Smooth muscle cell of the pulmonary artery (primary cell): ENCODE measurements at places on chromosomes 6 and 20. TPM values are rescaled to one million over a fixed set of nuclear protein-coding genes. Genes with fewer than 3 reads are reported as not detected.

The NUS1 gene
- 22.9 and 30.0 TPM in 2 replicates for total RNA-seq

The IRF4 gene
- under 0.01 TPM in 1 of 2 replicates, not detected in the other for total RNA-seq

The HCRTR2 gene
- total RNA-seq: not detected in 2 replicates

The MED23 gene
- total RNA-seq: 28.2 and 35.6 TPM in 2 replicates

The NOP56 gene
- 80.0 and 122 TPM in 2 replicates for total RNA-seq

The XKR7 gene
- under 0.01 TPM in 1 of 2 replicates, not detected in the other for total RNA-seq

The CALHM6 gene
- 1.5 and 1.9 TPM in 2 replicates for total RNA-seq

The OR2H1 gene
- total RNA-seq: not detected in 2 replicates

The SLC26A8 gene
- under 0.01 and 0.07 TPM in 2 replicates for total RNA-seq

The FAM83C gene
- total RNA-seq: not detected in 2 replicates

The FRS3 gene
- 1.8 and 2.8 TPM in 2 replicates for total RNA-seq

The HIVEP1 gene
- total RNA-seq: 19.5 and 24.3 TPM in 2 replicates

The ESF1 gene
- 9.8 and 10.7 TPM in 2 replicates for total RNA-seq

The PPP1R3G gene
- total RNA-seq: 3.0 TPM in 2 replicates

The RCAN2 gene
- 0.30 and 2.3 TPM in 2 replicates for total RNA-seq

The CST4 gene
- 0.33 and 0.50 TPM in 2 replicates for total RNA-seq

The GSTA1 gene
- 0.26 TPM in 1 of 2 replicates, not detected in the other for total RNA-seq

The GPLD1 gene
- 0.33 and 0.46 TPM in 2 replicates for total RNA-seq

The CEP85L gene
- total RNA-seq: 17.0 and 17.2 TPM in 2 replicates

The B3GAT2 gene
- total RNA-seq: not detected in 2 replicates

The ULBP2 gene
- 4.9 and 14.9 TPM in 2 replicates for total RNA-seq

The TPBG gene
- 69.5 and 138 TPM in 2 replicates for total RNA-seq

The SYNGAP1 gene
- 10.5 and 16.1 TPM in 2 replicates for total RNA-seq

The ADISSP gene
- 17.5 and 32.5 TPM in 2 replicates for total RNA-seq

The HLA-DOA gene
- 2.1 TPM in 1 of 2 replicates, not detected in the other for total RNA-seq

The SIRPD gene
- not detected in 2 replicates for total RNA-seq

The AVP gene
- total RNA-seq: not detected in 2 replicates

The PRR18 gene
- not detected in 2 replicates for total RNA-seq

The HTR1B gene
- total RNA-seq: 0.17 and 0.72 TPM in 2 replicates

The CDSN gene
- not detected in 2 replicates for total RNA-seq

The SIRPB2 gene
- total RNA-seq: 0.33 TPM in 1 of 2 replicates, not detected in the other

The NOX3 gene
- total RNA-seq: not detected in 2 replicates

The AGPAT4 gene
- 8.5 and 9.0 TPM in 2 replicates for total RNA-seq

The SUMO4 gene
- 1.2 and 1.7 TPM in 2 replicates for total RNA-seq

The MUCL3 gene
- not detected in 2 replicates for total RNA-seq

The NSFL1C gene
- total RNA-seq: 24.7 and 32.6 TPM in 2 replicates

The SGK2 gene
- total RNA-seq: 0.73 and 0.85 TPM in 2 replicates

The SEL1L2 gene
- total RNA-seq: not detected in 2 replicates

The PGC gene
- total RNA-seq: not detected in 2 replicates

The C6orf15 gene
- not detected in 2 replicates for total RNA-seq

The GCNT2 gene
- 2.0 and 11.5 TPM in 2 replicates for total RNA-seq

The PTGIS gene
- total RNA-seq: 121 and 154 TPM in 2 replicates

The SCRT2 gene
- not detected in 2 replicates for total RNA-seq

The WFDC10B gene
- total RNA-seq: 0.26 TPM in 1 of 2 replicates, not detected in the other

The DDR1 gene
- total RNA-seq: 48.4 and 81.1 TPM in 2 replicates

The SLC32A1 gene
- not detected in 2 replicates for total RNA-seq

The FILIP1 gene
- total RNA-seq: 0.33 and 0.91 TPM in 2 replicates

The ACOT8 gene
- total RNA-seq: 30.2 and 32.1 TPM in 2 replicates

The ID4 gene
- 6.1 and 19.0 TPM in 2 replicates for total RNA-seq

The SRSF6 gene
- 42.7 and 44.6 TPM in 2 replicates for total RNA-seq

The EPHA7 gene
- 0.07 and 0.26 TPM in 2 replicates for total RNA-seq

The PDE10A gene
- 8.5 and 16.0 TPM in 2 replicates for total RNA-seq

The CTCFL gene
- not detected in 2 replicates for total RNA-seq

The PLCB1 gene
- 15.6 and 17.7 TPM in 2 replicates for total RNA-seq

The C6orf132 gene
- total RNA-seq: 0.66 and 2.5 TPM in 2 replicates

The UBR2 gene
- total RNA-seq: 27.7 and 34.8 TPM in 2 replicates

The POU3F2 gene
- not detected in 2 replicates for total RNA-seq

The SNAP91 gene
- total RNA-seq: 0.20 TPM in 1 of 2 replicates, not detected in the other

The GMEB2 gene
- 11.6 and 12.7 TPM in 2 replicates for total RNA-seq
